ENCODE measurements at places on chromosomes 16 and 17.

DNA sequence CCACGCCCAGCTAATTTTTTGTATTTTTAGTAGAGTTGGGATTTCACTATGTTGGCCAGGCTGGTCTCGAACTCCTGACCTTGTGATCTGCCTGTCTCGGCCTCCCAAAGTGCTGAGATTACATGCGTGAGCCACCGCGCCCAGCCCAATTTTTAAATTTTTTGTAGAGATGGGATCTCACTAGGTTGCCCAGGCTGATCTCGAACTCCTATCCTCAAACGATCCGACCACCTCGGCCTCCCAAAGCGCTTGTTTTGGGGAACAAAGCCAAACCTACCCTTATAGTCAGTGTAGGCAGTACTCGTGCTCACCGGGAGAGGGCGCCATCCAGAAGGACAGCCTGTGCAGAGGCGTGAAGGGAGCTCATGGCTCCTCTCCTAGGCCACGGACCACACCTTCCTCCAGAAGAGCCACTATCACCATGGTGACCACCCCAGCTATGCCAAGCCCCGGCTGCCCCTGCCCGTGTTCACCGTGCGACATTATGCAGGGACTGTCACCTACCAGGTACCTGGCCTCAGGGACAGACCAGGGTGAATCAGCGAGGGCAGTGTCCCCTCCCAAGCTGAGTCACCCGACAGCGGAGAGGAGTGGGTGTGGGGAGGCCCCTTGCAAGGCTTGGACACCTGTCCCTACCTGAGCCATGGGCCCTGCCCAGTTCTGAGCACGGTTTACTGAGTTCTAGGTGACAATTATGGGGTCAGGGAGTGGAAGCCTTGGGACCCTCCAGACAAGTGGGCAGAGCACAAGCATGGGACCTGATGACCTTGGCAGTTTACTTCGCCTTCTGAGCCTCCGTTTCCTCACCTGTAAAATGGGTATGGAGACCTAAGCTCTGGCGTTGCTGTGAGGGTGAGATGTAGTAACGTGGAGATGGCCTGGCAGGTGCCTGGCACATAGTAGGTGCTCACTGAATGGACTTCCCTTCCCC is 13.7 kb downstream of the MYO15B start:
- peak; percentile 14 for DNase-seq

DNA sequence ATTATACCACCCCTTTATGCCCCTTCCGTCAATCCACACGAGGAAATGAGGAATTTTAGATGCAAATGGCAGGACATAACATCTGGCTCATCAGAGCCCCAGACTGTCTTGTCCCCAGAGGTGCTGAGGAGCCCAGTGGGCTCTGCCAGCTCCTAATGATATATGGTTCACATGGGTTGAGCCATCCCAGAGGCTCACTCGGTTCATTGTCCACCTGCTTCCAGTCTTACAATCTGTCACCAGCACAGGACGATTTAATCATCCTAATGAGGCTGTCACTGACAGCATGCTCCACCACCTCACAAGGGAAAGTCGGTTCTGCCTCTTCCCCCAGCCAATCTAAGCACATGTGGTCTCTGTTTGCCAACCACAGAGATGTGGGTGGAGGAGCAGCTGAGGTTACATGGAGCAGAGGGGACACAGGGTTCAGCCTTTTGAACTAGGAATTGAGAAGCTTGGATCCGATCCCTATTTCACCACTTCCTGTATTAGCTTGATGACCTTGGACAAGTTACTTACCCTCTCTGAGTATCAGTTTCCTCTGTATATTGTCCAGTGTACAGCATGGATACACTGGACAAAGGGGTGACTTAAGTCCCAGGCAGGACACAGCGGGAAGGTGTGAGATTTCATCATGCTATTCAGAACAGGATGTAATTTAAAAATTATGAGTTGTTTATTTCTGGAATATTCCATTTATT is 27.0 kb upstream of the DHX8 start:
- DNase-seq: peak; percentile 42

DNA sequence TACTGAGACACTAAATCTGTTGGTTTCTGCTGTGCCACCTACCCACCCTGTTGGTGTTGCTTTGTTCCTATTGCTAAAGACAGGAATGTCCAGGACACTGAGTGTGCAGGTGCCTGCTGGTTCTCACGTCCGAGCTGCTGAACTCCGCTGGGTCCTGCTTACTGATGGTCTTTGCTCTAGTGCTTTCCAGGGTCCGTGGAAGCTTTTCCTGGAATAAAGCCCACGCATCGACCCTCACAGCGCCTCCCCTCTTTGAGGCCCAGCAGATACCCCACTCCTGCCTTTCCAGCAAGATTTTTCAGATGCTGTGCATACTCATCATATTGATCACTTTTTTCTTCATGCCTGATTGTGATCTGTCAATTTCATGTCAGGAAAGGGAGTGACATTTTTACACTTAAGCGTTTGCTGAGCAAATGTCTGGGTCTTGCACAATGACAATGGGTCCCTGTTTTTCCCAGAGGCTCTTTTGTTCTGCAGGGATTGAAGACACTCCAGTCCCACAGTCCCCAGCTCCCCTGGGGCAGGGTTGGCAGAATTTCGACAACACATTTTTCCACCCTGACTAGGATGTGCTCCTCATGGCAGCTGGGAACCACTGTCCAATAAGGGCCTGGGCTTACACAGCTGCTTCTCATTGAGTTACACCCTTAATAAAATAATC is 14.6 kb downstream of the STH start:
- DNase-seq: peak; percentile 22

- peak; percentile 24 for DNase-seq
These were observed 76.7 kb downstream of the C16orf95 start for GRCh38 chr16:87240211-87241136.

GRCh38 chr16:60206516-60206915 is 1472.4 kb upstream of the GOT2 start:
- DNase-seq: no peak

DNA sequence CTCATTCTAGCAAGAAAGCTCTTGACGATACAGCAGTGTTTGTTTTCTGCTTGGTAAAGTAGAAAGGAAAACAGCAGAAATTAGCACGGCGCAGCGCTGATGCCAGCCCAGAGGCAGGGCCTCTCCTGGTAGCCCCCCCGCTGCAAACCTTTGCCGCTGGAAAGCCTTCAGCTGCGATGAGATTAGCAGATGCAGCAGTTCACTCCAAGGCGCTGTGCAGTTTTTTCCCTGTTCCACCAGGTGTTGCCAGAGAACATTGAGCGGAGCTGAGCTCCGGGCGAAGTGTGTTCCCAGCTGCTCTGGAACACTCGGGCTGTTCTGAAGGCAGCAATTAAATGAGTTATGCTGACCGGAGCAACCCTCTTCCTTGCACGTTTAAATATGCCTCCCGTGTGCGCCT is 72.5 kb downstream of the RBFOX1 start:
- DNase-seq: no peak

- no peak for DNase-seq
These were observed 52.2 kb upstream of the GSE1 start for GRCh38 chr16:85560932-85561247.

DNA sequence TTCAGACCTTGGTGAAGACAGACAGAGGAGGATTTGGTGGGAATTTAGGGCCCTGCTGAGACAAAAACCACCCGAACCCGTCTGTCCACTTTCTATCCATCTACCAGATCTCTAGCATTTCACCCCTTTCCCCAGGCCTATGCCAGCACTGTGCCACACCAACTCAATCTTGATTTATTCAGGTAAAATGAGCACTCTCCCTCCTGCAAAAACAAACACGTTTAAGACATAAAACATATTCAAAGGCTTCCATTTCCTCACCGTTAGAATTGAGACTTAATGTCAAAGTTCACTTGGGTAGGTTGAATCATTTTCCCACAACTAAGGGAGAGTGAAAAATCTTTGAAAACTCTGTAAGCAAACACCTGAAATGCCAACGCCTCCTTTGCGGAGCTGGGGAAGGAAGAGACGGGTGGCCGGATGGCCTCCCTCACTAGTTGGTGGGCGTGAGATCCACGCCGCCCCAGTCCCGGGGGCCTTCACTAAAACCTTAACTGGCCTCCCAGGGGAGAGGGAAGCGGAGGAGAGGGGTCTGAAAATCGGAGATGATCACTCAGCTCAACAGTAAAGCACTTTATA is 862 bp downstream of the DCAKD start:
- DNase-seq: peak; percentile 65

DNA sequence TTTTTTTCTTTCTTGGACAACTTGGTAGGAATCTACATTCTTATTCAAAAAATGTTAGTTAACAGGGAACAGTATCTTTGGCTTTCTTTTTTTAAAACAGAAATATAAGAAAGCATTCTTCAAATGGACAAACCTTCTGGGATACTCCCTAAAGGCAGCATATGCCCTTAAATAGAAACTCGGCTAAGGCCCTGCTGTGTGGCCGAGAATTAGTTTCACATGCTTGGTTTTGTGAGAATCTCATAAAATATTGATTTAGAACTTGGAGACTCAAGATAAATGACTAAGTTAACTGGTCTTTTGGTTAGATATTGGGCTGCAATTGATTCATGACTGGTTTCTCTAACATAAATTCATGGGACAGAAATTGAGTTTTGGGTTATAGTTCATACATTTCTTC is 359.9 kb upstream of the XYLT1 start:
- no peak for DNase-seq

Measured in mammary epithelial cell (primary cell).